ENCODE measurements at places on chromosomes 5 and 9.

GRCh38 chr9:28668158-28668557, 1094.9 kb upstream of the C9orf72 start:
- no peak for DNase-seq

DNA sequence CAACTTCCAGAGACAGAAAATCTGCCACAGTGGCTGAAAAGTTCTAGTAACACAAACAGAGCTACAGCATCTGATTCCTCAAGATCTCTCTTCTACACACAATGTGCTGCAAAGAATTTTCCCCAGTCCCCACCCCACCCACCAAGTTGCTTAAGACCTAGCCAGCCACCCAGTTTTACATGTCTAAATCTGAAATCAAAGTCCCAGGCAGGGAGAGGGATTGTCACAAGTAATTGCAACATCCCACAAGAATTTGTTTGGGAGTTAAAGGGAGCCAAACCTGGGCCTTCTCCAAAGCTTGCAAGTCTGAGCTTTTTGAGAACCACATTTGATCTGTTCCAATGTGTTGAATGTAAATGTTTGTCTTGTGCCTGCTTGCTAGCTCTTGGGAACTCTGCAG, 15.5 kb downstream of the IGIP start:
- peak; percentile 50 for DNase-seq

DNA sequence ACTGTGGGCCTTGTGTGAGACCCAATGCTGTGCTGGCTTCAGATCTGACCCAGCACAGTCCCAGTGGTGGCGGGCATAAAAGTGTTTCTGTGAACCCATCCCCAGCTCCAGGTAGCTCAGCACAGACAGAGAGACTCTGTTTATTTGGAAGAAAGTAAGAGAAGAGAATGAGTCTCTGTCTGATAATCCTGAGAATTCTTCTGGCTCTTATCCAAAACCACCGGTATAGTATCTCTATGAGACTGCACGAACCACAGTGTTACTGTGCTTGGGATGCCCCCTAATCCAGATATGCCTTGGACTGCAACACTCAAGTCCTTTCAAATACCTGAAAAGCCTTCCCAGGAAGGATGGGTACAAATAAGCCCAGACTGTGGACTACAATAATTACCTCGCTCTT, 1660.8 kb upstream of the ACO1 start:
- DNase-seq: peak; percentile 7

DNA sequence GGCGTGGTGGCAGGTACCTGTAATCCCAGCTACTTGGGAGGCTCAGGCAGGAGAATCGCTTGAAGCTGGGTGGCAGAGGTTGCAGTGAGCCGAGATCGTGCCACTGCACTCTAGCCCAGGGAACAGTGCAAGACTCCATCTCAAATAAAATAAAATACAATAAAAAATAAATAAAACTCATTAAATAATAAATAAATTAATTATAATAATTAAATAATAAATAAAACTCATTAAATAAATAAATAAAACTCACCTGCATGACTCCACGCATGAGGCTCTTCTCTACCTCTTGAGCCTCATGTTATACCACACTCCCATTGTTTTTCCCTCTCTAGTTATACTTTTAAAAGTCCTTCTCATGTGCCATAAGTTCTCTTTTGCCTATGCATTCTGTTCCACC, 995.4 kb downstream of the MAT2B start:
- DNase-seq: no peak

- DNase-seq: no peak
Observed at GRCh38 chr5:32163785-32164184, 10.3 kb downstream of the GOLPH3 start.

- no peak for DNase-seq
Observed at GRCh38 chr5:135745897-135746500, 88.5 kb upstream of the SLC25A48 start.

DNA sequence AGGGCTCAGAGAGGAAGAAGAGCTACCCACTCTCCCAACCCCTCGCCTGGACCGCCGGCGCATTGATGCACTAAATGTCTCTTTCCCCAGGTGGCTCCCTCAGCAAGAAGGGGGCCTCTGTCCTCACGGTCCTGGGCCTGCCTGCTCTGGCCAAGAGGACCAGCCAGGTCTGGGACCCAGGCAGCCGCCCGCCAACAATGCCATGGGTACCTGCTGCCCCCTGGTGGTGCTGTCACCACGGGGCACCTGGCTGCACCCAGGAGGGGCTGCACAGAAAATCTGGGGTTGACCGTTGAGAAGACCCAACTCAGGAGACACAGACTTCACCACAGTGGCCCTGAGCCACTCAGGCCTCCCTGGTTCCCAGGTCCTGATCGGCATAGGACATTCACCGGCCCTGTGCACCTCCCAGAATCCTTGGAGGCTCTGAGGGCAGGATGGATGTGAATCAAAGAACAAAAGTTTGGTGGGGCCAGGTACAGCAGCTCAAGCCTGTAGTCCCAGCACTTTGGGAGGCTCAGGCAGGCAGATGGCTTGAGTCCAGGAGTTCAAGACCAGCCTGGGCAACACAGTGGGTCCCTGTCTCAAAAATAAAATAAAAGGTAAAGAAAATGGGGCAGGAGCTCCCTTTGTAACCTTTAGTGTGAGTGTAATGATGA, 2.4 kb upstream of the VAV2 start:
- DNase-seq: peak; percentile 61

- DNase-seq: no peak
Observed at GRCh38 chr9:126293522-126293889, 33.1 kb upstream of the MVB12B start.

GRCh38 chr5:1974501-1975405, 92.0 kb upstream of the IRX4 start:
- no peak for DNase-seq

GRCh38 chr5:181260720-181261319, at the start of gene TRIM52:
Gene TRIM52, minus strand, starts transcription at chr5:181261143. Its CDS starts 330 bp downstream, at chr5:181260813.
- peak; percentile 92 for DNase-seq

- DNase-seq: no peak
Observed at GRCh38 chr5:17114715-17115599, 102.5 kb upstream of the BASP1 start.

DNA sequence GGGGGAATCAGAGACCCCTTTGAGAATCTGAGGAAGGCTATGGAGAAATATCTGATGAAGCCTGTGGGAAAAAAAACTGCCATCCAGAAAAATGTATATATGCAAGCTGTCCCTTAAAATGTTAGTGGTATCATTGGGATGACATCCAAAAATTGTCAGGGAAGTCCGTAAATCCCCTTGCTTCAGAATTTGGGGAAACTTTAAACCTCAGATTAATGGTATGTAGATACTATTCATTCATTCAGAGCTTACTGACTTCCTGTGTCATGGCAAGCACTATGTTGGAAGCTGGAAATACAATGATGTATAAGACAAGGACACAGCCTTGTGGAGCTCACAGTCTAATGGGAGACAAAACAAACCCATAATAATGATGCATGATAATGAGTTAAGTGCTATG, 10.9 kb upstream of the MOB3B start:
- DNase-seq: no peak

DNA sequence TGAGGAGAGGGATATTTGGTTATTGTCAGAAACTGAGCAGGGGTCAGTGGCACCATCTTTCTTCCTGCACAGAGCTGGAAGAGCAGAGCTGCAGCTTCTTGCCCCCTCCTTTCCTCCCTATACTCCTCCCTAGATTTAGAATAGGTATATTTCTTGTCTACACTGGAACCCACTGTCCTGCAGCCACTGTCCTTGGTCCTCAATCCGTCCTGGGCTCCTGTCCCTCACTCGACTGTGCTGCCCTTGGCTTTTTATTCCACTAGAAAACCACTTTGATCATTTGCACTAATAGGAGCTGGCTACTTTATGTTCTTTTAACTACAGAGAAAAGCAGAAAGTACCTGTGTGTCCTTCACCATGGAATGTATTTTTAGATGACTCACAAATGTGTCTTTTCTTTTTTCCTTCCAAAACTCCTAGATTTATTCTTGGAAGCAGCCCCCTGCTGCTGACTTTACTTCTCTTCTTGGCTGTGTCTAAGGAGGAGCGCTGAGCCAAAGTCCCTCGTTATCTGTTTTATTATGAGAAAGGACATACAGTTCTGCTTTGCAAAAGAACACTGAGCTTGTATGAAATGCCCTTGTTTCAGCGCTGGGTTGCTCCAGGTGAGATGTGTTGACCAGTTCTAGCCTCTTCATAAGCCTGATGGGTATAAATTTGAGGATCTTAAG, 150.9 kb downstream of the SEMA6A start:
- no peak for DNase-seq

- DNase-seq: no peak
Observed at GRCh38 chr9:92429836-92430235, 5.6 kb upstream of the OMD start.

GRCh38 chr9:127463911-127464310, 12.6 kb downstream of the LRSAM1 start:
- DNase-seq: no peak

- DNase-seq: no peak
Observed at GRCh38 chr5:140054086-140054689, 11.1 kb upstream of the NRG2 start.

DNA sequence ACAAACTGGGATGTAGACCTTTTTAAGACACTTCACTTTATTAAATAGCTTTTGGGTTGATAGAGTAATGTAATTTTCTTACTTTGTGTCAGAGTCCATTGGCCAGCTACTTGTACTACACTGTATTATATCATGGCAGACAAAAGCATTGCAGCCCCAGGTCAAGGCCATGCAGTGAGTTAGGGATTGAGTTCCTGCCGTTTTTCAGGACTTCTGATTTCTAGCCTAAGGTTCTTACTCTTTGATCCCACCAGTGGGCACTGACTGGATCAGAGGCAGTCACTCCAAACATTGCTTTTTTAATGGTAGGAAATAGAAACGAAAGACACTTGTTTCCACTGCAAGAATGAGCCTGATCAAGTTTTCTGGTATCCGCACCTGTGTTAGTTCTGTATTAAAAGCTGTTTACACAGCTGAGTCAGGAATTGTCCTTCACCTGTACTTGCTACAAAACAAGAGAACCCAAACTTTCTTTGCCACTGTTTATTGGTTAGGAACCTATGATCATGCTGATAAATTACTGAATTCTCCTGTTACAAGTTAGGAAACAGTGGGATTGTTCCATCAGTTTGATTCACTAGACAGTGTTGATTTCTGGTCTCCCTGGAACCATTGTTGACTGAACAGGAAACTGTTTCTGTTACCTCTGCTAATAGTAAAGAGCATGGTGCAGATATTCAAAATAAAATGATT, 22.1 kb downstream of the LRRC70 start:
- DNase-seq: no peak

DNA sequence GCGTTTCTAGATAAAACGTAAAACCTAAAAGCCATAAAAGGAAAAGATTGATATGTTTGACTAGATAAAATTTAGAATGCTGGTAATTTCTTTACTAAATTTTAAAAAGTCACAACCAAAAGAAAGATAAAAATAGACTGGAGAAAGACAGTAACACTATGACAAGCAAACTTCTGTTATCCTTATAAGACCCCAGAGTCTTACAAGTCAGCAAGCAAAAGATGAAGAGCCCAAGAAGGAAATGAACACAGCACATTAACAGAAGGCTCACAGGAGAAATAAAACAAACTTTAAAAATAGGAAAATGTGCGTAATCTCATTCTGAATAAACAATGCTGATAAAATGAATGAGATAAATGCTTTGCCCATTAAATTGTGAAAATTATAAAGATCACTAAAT, 29.7 kb downstream of the IL7R start:
- no peak for DNase-seq

DNA sequence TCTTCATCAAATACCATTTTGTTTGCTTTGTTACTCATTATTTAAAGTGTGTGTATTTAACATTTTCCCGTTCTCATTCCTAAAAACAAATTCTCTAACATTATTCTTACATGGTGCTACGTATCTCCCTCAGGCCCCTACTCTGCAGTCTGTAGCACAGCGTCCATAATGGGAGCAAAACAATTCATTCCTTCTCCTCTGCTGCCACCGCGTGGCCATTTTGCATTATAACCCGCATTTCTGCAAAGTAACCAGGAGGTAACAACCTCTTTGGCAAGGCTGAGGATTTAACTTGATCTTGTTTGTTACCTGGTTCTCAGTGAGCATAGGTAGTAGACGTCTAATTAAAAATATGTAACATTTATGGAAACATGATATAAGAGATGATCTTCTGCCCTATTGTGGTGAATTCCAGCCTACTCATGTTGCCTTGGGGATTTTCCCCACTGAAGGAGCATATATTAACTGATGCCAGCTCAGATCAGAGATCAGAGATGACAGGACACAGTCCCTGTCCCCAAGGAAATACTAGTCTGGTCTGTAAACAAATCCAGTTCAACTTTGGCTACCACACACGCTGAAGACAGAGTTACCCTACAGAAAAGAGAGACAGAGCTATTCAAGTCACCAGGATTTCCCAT, 10.5 kb downstream of the OR1K1 start:
- peak; percentile 72 for DNase-seq

DNA sequence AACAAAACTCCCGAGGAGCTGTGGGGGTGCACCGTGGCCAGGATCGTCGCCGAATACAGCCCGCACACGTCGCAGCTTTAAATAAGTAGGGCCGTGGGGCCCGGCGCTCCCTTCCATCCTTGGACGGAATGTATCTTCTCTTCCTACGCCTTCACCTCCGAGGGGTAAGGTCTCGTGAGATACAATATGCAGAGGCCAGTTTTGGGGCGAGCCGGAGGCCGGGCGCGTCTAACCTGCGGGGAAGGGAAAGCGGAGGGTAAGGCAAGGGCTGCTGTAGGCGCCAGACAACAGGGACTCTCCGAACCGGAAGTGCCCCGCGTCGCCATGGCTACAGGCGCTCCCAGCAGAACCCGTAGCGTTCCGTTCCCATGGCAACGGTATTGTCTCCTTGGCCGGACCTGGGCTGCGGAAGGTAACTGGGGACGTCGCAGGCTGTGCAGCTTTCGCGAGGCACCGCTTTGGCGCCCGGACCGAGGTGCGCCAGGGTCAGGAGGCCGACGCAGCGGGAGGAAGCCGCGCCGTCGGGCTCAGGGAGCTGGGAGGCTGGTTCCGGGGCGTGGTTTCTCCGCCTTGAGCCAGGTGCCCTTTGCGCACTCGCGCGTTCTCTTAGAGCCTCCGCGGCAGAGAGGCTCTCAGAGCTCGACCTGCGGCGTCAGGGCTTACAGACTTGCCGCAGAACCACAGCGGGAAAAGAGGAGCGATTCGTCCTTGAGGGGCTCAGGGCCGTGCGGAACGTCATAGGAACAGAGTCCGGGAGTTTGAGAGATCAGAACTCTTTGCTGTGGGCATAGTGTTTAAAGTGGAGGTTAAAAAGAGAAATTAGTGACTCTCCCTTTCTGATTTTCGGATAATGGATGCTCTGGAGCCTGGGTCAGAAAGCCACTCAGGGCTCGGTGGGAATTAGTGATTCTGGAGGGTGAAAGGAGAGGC, at the start of gene TTC23L:
Gene TTC23L (plus strand): TSS at position 380 of the 930 bp plus-strand sequence. CDS start 1,508 bp downstream, outside the sequence.
- DNase-seq: peak; percentile 83

DNA sequence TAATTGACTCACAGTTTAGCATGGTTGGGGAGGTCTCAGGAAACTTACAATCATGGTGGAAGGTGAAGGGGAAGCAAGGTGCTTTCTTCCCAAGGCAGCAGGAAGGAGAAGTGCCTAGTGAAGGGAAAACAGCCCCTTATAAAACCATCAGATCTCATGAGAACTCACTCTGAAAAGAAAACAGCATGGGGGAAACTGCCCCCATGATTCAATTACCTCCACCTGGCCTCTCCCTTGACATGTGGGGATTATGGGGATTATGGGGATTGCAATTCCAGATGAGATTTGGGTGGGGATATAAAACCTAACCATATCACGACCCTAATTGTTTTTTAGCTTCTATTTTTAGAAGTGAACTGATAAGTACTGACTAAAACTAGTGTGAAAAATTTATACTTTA, 1377.5 kb upstream of the DMAC1 start:
- DNase-seq: no peak

Measured in fibroblast of skin of scalp (primary cell).